ENCODE measurements at places on chromosomes 2 and 18.

DNA sequence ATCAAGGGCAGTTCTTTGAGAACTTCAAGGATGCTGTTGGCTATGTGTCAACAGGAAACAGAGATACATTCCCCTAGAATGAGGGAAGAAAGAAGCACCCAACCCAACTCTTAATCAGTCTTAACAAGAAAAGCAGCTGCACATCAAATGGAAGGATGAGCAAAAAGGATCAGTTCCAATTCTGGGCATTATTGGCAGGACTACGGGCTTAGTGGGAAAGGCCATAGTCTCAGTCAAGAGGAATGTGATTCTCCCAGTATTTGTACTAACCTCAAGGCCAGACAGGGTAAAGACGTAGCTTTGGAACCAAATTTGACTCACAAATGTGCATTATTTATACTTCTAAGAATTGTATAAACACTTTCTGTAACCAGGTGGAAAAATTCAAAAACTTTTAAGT lies 18.2 kb downstream of the BMP10 start:
- no peak for DNase-seq

DNA sequence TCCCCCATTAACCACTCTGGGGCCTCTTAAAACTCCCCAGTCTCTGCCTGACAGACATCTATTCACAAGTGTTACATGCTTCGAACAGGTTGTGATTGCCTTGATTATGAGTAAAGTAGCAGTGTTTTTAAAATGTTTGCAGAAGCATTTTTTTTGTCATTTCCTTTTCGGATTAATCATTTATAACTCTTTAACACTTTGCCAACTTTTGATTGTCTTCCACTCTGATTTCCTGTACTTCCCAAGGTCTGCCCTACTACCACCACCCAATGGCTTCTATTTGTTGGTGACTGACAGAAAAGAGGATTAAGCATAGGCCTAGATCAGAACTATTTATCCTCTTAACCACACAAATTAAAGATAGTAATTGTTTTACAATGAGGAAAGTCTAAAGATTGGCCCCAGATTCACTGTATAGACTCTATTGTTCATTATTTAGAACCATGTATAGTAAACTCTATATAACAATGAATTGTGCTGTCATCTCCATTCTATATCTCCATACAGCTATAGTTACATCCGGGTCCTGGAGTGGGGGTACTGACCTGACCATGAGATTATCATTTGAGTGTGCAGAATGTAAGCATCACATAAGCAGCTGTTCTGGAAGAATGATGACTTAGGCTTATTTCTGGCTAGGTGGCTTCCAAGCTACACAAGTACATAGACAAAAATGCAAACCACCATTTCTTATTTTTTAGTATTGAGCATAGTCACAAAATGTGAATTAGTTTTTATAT lies 110.3 kb upstream of the RBMS1 start:
- DNase-seq, result no peak

DNA sequence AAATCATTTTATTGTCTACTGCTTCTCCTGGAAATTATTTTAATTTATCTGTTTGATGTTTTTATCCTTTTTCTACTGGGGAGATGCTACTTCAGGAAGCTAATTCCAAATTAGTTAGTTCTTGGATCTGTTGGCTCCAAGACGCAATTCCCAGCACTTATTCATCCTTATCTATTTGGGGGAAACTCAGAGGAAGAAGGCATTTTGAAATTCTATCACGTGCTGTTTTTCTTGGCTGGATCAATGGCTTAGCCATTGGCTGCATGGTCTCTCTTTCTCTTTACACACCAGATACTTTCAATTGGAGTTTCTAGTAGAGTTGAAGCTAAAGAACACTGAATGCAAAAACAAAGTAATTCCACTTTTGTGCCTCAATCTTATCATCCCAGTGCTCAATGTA lies 98.3 kb downstream of the RAPGEF4 start:
- no peak for DNase-seq

GRCh38 chr2:31812051-31812798 lies 198.6 kb downstream of the MEMO1 start:
- no peak for DNase-seq

DNA sequence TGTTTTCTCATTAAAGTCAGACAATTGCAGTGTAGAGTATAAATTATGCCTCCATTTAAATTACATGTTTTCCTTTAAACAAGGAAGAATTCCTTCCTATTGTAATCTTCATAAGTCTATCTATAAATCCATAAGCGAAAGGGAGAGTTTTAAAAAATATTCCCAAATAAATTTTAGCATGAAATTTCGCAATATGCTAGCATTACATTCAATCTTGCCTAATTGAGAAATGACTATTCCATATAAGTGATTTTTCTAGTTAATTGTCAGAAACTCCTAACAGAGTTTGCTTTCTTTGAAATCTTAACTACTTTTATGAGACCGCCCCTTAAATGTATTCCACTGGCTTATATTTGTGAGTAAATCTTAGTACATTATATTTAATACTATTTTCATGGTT lies 133.1 kb upstream of the CRIM1 start:
- DNase-seq, result no peak

DNA sequence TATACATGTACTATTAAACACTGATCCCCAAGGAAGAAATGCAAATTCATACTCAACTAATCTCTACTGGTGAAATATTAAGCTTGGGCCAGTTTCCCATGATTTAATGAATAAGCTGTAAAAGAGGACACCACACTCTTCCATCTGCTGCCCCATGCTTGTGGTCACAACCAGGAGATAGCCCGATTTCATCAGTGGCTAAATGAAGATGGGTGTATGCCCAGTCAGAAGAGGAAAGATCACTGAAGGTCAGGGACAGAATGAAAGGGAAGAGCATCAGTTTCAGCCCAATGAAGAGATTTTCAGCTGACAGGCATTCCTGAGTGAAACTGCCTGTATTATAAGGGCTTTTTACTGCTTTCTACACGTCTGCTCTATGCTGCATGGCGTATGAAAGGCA lies 103.5 kb downstream of the KCNS3 start:
- no peak for DNase-seq

DNA sequence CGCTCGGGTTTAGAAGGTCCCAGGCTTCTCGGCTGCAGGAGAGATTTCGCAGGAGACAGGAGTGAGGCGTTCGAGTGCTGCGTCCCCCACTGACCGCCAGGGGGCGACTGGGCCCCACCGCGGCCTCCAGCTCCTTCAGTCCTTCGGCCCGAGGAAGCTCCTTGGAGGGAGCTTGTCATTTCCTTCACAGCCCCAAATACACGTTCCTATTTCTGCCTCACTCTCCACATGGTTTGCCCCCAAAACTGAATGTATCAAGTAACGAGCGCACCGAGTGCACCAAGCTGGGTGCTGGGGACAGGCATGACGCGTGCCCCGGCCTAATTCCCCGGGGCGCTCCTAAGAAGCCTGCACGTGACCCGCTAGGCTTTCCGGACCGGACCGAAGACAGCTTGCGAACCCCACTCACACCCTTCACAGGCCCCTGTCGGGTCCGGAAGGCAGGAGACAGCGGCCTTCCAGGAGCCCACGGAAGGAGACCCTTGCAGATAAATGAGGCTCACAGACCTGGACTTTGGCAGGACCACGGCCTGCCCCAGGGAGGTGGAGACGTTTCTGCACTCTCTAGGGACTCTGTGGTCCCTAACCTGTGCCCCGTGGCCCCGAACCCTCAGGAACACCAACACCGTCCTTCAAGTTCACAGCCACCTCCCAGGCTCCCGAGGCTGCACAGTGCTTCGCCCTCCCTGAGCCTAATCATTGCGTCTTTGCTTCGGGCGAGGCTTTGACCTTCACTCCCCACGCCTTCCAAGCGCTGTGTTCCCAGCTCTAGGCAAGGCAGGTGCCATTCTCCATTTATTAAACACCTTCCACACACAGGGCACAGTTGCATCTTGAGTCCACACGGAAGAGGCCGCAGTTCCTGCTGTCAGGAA lies 13.0 kb upstream of the FAHD2A start:
- peak; percentile 50 for DNase-seq

GRCh38 chr2:205764270-205764746 lies 82.0 kb downstream of the NRP2 start:
- DNase-seq, result no peak

DNA sequence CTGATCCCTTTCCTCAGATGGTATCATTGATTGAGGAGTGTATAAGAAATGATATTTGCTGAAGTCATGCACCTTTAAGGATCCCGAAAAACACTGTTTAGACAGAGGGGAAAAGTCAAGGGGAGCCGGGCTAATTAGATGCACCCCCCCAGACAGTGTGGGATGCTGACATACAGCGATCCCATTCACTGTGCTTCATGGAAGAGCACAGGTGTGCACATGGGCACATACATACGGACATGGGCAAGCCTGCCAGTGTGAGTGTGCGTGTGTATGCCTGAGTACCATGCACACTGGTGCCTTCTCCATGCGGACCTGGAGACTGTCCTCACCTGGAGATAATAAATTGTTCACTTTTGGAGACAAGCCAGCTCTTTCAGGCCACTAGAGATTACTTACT lies 22.6 kb downstream of the MEIS1 start:
- DNase-seq, result no peak

GRCh38 chr2:98405301-98405700 lies 39.4 kb upstream of the INPP4A start:
- DNase-seq, result no peak

- no peak for DNase-seq
These were observed 224.5 kb upstream of the SPOPL start for GRCh38 chr2:138277062-138277461.

- DNase-seq, result no peak
These were observed 99.7 kb downstream of the HDAC4 start for GRCh38 chr2:239300871-239301735.

- DNase-seq, result no peak
These were observed 41.2 kb downstream of the CTIF start for GRCh38 chr18:48580066-48580465.

- no peak for DNase-seq
These were observed 71.0 kb upstream of the RBMS1 start for GRCh38 chr2:160564591-160564990.

GRCh38 chr2:71358931-71359671 lies 27.5 kb downstream of the ZNF638 start:
- no peak for DNase-seq

- no peak for DNase-seq
These were observed 86.6 kb downstream of the MYT1L start for GRCh38 chr2:2244508-2244907.

DNA sequence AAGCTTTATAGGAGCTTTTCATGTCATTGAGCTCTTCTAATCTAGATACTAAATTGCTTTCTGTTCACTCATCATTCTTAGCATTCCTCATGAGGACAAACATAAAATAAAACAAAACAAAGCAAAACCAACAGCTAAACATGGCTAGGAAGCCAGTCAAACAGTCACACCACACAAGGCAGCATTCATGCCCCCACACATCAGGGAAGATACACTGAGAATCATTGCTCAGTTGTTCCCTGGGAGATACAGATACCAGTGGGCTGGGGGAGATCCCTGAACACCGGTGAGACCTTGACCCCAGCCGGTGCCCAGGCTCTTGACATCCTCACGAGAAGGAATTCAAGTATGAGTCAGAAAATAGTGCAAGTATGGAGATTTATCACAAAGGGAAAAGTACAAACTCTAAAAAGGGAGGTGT lies 177.9 kb upstream of the ARL4C start:
- no peak for DNase-seq

DNA sequence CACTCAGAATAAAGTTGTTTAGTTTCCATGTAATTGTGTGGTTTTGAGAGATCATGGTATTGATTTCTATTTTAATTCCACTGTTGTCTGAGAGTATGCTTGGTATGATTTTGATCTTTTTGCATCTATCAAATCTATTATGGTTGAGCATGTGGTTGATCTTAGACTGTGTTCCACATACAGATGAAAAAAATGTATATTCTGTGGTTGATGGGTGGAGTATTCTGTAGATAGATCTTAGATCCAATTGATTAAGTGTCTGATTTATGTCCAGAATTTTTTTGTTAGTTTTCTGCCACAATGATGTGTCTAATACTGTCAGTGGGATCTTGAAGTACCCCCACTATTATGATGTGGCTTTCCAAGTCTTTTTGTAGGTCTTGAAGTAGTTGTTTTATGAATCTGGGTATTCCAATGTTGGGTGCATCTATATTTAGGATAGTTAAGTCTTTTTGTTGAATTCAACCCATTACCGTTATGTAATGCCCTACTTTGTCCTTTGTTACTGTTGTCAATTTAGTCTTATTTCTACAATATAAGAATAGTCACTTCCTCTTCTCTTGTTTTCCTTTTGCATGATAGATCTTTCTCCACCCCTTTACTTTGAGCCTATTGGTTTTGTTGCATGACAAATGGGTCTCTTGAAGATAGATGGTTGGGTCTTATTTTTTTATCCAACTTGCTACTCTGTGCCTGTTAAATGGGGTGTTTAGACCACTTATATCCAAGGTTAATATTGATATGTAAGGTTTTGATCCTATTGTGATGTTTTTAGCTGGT lies 101.8 kb downstream of the TRABD2A start:
- no peak for DNase-seq

DNA sequence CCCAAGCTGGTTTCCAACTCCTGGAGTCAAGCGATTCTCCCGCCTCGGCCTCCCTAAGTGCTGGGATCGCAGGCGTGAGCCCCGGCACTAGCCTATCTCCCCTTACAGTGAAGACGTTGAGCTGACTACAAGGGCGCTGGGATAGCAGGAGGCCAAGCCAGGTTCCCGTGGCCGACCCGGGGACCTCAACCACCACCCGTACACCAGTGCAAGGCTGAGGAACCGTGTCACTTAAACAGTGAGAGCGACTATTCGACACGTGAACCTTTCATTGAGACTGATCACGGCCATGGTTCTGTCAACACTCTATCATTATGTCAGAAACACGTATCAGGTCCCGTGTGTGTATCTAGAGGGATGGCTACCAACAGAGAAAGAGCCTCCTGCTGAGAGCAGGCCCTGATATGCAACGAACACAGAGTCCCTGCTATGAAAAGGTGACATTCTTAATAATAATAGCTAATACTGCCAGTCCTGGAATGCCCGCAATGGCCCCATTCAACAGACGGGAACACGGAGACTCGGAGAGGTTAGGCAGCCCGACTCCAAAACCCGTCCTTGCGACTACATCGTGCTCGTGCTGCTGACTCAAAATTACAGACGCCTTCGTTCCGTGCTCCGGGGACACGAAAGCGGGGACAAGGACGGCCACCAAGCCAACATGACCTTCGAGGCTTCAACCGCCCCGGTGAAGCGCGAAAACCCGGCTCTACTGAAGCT lies 833 bp downstream of the AFG3L2 start:
- peak; percentile 3 for DNase-seq

DNA sequence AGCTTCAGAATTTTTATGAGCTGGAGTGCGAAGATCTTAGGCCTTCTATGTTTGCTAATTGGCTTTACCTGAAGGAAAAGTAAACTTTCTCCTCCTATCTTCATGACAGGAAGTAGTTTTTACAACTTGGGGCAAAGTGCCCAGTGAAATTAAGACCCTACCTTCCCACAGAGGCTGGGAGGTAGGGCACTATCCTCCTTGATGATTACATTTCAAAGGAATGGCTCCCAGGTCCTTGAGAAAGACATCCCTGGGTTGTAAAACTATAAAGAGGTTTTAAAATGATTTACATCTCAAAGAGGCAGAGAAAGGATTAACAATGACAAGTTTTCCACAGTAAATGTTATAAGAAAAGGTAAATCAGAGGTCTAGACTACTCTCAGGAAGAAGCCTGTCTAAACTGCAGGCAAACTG lies 155.8 kb downstream of the CDH7 start:
- DNase-seq, result no peak

GRCh38 chr2:111710085-111710484 lies 173.9 kb downstream of the ANAPC1 start:
- no peak for DNase-seq

GRCh38 chr2:128473175-128474035 lies 154.7 kb upstream of the HS6ST1 start:
- DNase-seq, result no peak

GRCh38 chr2:224793946-224794345 lies 77.8 kb upstream of the CCDC195 start:
- no peak for DNase-seq

Measured in stimulated activated CD4-positive, alpha-beta T cell treated with anti-CD3 and anti-CD28 coated beads, Interleukin-1b, Interleukin-23, amount 100 ng/mL, for 4 hours (primary cell).